ENCODE measurements at places on chromosomes 3 and 15.

DNA sequence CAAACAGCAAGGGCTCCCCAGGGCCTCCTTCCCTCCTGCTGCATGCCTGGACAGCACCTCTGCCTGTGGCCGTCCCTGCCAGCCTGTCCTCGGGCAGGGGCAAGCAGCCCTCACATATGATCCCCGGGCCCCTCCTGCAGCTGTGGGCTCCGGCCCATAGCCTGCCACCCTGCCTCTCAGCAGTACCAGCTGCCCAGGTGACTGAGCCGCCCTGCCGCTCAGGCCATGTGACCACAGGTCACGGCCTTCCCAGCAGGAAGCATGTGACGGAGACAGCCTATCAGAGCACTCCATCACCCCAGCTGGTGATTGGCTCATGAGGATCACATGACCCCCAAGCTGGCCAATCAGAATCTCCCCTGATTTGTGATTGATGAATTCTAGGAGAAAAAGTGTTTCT lies 23.9 kb downstream of the ALDH1L1 start:
- peak; percentile 45 for DNase-seq

DNA sequence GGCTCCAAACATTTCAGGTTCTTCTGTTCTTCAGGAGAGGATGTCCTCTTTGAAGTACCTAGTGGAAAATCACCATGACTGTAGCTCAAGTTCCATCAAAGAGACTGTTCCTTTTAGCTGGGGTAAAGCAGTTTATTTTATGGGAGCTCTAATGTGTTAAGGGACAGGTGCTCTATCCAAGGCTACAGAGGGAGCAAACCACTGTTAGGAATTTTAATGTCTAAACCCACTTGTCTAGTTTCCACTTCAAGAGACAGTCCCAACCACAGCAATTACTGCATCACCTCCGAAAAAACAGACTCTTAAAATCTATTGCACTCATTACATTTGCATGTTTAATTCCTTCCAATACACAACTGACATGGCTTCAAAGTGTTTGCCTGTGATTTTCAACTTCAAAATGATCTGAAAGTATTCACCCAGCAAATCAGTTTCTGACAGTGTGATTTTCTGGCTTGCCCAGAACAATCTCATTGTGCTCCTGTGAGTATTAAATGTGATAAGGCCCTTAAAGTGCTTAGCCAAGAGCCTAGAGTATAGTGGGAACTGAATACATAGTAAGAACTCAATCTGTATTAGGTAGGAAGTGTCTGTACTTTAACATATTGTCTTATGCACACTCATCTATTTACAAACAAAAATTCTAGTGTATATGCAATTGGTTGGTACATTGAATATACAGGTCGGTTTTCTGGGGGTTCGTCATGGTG lies 266.5 kb upstream of the CCDC54 start:
- DNase-seq = no peak

- DNase-seq = no peak
These were observed 38.8 kb downstream of the PIGB start for GRCh38 chr15:55357774-55358173.

DNA sequence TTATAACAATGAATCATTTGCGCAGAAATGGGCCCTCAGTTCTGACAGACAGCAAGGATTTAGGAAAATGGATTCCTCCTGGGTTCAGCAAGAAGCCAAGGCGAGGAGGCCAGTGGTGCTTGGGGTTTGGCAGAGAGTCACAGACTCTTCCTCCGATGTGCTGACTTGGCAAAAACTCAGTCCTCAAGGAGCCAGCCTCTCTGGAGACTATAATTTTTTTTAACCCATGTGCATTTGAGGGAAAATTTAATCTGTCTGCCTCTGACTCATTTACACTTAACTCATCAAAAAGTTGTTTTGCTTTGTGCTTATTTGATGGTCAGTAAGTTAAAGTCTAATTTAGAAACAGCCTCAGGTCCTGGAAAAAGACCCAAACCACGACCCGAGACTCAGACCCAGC lies 34.2 kb upstream of the SLC24A5 start:
- DNase-seq = no peak

DNA sequence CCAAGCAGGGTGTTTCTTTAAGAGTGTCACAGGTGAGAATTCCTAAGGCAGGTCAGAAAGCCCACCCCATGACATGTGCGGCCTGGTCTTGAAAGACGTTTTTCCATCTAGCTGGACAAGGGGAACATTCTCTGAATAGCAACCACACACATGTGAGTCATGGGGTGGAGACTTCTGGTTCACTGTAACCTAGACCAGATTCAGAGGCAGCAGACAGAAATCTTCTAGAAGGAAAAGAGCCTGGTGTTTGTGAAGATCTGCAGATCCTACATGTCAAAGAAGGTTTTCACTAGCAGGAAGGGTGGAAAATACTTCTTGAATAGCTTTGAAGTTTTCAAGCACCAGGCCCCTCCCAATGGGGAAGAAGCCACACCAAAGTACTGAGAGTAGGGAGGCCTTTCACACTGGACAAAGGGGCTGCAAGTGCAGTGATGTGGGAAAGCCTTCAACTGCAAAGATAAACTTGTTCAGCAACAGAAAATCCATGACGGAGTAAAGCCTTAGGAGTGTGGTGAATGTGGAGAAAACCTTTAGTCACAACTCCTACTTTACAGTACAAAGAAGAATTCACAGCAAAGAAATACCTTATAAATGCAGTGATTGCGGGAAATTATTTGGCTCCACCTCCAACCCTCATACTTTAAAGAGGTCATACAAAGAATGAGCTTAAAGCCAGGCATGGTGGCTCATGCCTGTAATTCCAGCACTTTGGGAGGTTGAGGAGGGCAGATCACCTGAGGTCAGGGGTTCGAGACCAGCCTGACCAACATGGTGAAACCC lies 17.6 kb downstream of the ADAM10 start:
- DNase-seq = no peak

- DNase-seq = no peak
These were observed 51.7 kb downstream of the SCN11A start for GRCh38 chr3:39000008-39000450.

- no peak for DNase-seq
These were observed 16.6 kb downstream of the TTC23 start for GRCh38 chr15:99232740-99233139.

Data from activated CD8-positive, alpha-beta memory T cell treated with anti-CD3 and anti-CD28 coated beads, Interleukin-2, amount 50 U/mL, for 48 hours (primary cell).